CD4-positive, alpha-beta T cell (primary cell): ENCODE measurements at places on chromosomes 4 and X.
A peak's percentile ranks its signal among the peaks of the same experiment; 100 is the strongest.

DNA sequence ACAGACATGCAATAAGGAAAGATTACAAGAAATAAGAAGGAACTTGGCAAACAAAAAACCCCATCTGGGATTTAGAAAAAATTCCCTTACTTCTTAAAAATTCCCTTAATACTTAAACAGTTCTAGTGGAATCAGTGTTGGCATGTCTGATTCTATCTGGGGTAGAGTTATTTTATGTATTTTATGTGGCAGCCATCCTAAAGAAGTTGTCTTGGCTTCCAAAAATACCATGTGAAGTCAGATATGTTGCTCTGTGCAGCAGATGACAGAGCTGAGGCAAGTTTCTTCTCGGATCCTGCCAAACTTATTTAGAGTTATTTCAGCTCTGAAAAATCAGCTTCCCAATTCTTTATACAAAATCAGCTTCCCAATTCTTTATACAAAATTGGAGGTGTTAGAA lies 14.7 kb downstream of the YY2 start:
- DNase-seq = no peak

DNA sequence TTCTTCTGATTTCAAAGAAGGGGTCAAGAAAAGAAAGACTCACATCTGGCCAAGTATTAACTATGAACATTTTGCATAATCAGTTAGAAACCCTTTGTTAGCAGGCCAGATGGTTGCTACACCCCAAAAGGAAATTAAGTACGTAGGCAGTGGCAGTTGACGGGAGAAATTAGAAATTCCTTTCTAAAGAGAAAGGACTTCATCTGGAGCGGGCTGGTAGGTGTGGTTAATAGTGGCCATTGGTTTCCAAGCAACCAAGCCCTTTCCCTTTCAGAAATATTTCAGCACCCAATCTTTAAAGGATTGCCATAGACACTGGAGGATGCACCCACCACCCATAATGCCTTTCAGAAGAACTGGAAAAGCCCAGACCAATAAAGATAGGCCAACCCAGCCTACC lies 235.7 kb upstream of the LDB2 start:
- DNase-seq = no peak

GRCh38 chrX:6067600-6067999 lies 161.1 kb downstream of the NLGN4X start:
- no peak for DNase-seq

DNA sequence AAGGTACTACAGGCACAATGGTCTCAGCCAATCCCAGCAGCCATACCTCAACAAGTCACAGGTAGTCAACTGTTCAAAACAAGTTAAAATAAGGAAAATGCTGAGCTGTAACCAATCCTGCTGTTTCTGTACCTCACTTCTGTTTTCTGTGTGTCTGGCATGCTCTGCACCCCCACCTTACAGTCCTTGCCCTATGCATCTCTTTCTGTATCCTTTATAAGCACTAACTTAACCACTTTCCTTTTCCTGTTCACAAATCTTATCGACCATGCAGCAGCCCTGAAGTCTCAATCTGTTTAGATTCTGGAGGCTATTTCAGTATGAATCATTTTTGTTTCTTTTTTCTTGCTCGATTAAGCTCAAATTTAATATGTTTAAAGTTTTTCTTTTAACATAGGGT lies 12.5 kb upstream of the FAM13A start:
- DNase-seq = no peak

- DNase-seq = no peak
These were observed 575.3 kb downstream of the TRIML1 start for GRCh38 chr4:188714501-188714900.

GRCh38 chr4:125547836-125548235 lies 233.1 kb downstream of the FAT4 start:
- DNase-seq = no peak

- no peak for DNase-seq
These were observed 37.8 kb downstream of the SPCS3 start for GRCh38 chr4:176357359-176358082.

DNA sequence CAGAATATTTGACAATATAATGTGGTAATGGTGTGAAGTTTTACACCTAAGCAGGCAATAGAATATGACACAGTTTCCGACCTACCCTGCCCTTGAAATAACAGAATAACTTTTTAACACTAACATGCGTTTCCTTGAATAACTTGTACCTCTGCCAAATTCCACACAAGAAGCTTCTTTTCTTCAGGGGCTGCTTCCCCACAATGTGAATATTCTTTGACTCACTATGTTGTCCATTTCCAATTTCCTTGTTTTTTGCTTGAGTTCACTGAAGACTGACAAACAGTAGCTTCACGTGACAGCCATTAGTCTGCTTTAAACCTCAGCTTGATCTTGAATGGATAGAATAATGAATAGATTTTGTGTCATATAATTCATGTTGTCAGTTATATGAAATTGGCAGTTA lies 14.3 kb downstream of the SHROOM3 start:
- DNase-seq = no peak

DNA sequence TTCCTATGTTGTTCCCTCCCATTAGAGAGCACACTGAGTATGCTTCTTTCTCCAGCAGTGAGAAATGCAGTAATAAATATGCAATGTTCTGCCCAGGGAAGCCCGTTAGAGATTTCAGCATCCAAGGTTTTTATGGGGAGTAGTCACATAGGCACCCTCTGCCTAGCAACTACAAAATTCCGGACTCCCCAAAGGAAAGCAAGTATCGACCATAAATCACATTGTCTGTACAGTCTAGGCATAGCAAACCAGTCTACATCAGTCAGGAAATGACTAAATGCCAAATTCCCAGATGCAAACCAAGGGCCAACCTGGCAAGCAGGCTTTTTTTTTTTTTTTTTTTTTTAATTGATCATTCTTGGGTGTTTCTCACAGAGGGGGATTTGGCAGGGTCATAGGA lies 34.8 kb downstream of the GPR101 start:
- no peak for DNase-seq

DNA sequence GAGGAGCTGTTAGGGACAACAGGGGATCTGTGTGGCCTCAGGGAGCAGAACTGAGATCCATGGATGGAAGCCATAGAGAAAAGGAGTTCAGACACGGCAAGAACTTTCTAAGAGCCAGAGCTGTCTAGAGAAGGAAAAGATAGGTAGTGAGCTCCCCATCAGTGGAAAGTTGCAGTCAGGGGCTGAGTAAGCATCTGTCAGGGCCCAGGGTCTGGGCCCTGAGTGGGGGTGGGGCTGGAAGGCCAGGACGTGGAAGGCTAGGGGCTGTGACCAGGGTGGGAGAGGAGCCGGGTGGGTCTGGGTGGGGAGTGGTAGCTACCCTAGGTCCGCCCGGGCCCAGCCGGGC lies 324 bp upstream of the MSN start:
- no peak for DNase-seq

GRCh38 chr4:177236886-177237285 lies 72.8 kb upstream of the NEIL3 start:
- no peak for DNase-seq

DNA sequence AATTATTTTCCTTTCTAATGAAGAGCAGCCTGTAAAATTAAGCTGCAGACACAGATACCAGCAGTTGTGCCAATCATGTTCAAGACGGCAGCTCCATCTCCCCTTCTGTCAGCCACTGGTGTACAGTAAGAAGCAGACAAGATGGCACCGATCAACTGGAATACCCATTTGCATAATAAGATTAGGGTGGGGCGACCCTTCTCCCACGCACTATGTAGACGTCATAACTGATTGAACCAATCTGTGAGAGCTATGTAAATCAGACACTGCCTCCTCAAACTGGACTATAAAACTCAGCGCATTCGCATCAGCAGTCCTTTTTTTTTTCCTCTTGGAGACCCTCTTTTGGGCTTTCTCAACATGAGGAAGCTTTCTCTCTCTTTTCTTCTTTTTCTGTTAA lies 40.4 kb upstream of the INTS6L start:
- no peak for DNase-seq

- DNase-seq = no peak
These were observed 10.8 kb downstream of the SLC10A7 start for GRCh38 chr4:146510942-146511341.

DNA sequence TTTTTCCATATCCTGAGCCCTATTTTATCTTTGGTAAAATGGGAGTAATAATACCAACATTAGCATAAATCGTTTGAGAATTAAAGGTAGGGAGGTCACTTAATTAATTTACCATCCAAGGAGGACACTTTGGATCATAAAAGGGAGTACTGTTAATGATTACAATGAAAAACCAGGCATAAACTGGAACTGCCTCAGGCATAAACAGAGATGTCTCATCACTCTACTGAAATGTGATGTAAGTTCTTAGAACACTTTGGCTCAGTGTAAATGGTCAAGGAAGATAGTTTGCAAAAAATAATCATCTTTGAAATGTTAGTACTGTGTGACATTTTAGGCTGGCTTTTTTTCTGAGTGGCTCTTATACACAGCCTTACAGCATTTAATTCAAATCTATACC lies 268.7 kb downstream of the SLC39A8 start:
- no peak for DNase-seq

- no peak for DNase-seq
These were observed 439 bp downstream of the SEC31A start for GRCh38 chr4:82890528-82890900.

DNA sequence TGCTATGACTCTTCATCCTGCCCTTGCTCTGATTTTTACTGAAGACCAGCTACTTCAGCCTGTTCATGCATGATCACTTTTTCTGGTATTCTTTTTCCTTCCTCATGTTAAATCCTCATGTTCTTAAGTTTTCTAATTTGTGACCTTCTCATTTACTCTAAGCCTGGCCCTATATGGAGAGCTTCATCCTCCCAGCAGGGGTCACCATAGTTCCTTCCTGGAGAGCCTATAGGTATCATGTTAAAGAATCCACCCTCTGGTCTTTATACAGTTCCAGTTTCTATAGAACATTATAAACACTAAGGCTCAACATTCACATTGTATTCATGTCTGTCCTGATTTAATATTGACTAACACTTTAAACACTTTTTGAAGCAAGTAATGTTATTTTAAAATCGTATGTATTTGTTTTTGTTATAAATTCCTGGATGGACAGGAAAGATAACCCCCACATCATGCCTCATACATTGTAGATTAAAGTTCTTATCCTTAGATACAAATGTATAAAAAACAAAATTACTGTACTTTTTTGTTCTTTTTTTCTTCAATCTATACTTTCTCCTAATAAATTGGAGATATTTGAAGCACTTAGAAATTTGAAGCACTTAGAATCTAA lies 53.8 kb upstream of the OTUD4 start:
- peak; percentile 8 for DNase-seq

DNA sequence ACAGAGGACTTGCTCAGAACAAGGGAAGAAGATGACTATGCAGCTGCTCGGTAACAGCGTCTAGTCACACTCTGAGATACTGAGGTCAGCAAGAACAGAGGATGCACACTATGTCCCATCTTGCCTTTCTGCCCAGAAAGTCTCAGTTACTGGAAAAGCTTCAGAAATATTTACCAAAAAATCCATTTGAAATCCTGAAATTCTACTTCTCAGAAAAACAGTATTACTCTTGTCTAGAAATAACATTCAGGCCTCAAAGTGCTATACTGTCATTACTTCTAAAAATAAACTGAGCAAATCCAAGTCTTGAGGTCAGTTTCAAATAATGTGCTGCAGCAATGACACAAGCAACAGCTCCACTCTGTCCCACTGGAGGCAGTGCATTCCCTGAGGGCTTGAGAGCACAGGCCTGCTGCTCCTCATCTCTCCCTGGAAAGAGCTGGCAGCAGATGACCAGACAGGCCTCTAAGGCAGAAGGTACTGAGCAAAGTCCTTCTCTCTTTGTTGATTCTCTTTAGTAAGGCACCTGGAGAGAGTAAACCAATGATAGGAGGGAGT lies 76.9 kb downstream of the CAMK2D start:
- DNase-seq = peak; percentile 32

DNA sequence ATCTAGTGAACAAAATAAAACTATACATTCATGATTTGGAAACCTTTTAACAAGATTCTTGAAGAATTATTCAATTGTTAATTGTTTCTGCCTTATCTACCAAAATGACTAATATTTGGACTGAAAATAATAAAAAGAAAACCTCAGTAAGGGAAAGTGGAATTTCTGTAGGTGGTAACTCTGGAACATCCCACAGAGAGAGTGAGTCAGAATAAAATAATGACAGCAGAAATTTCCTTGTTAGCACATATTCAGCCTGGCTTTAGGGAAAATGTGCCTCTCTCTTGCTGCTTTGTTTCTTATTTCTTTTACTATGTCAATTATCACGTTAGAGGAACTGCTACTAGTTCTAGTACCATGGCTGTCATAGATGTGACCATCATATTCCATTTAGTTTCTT lies 421.5 kb upstream of the GNPDA2 start:
- DNase-seq = no peak

- no peak for DNase-seq
These were observed 5.8 kb downstream of the SRPX2 start for GRCh38 chrX:100649550-100650356.

DNA sequence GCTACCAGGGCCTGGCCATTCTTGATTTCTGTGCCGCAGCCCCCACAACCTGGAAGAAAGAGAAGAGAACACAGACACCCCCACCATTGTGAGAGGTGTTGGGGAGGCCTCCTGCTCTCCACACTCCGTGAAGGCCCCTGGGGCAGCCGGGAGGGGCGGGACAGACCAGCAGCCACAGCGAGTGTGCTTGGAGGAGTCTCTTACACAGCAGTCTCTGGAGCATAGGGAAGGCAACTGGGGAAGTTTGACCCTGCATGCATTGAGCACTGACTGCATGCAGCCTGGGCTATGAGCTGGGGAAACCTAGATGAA lies 77.9 kb downstream of the ABLIM2 start:
- DNase-seq = no peak

DNA sequence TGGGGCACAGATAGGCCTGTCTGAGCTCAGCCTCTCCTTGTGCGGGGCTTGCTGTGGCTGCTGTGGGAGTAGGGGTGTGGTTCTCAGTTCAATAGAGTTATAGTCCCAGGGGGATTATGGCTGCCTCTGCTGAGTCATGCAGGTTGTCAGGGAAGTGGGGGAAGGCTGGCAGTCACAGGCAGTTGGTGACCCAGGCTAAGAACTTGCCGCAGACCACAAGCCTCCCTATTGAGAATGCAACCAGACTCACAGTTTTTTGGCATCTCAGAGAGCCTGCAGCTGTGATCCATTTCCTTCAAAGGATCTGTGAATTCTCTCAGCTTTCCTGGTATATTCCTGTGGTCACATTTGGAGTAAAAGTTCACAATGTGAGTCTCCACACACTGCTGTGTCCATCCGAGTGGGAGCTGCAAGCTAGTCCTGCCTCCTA lies 364.9 kb downstream of the ZNF674 start:
- DNase-seq = no peak
